ENCODE measurements at places on chromosomes 1 and 21. TPM values are rescaled to one million over a fixed set of nuclear protein-coding genes. Genes with fewer than 3 reads are reported as not detected.

DNA sequence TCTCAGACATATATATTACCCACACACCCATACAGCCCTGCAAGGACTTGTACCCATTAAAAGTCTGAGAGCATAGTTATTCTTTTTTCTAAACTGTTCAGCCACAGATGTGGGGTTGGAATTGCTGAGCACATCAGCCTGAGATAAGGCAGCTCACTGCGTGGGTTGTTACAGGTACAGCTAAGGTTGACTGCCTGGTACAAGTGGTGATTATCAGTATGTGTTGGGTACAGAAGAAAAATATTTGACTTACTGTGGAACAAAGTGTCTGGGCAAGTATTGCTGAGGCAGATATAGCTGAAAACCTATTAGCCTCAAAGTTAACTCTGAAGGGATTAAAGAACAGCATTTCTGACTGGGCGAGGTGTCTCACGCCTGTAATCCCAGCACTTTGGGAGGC lies 5.0 kb downstream of the STX12 start:
- H3K4me1 ChIP-seq: peaks cover 8% of the 10 kb centered on the region
- H3K36me3 ChIP-seq: no peaks in the 10 kb centered on the region
- no peaks in the 10 kb centered on the region for H3K27me3 ChIP-seq

DNA sequence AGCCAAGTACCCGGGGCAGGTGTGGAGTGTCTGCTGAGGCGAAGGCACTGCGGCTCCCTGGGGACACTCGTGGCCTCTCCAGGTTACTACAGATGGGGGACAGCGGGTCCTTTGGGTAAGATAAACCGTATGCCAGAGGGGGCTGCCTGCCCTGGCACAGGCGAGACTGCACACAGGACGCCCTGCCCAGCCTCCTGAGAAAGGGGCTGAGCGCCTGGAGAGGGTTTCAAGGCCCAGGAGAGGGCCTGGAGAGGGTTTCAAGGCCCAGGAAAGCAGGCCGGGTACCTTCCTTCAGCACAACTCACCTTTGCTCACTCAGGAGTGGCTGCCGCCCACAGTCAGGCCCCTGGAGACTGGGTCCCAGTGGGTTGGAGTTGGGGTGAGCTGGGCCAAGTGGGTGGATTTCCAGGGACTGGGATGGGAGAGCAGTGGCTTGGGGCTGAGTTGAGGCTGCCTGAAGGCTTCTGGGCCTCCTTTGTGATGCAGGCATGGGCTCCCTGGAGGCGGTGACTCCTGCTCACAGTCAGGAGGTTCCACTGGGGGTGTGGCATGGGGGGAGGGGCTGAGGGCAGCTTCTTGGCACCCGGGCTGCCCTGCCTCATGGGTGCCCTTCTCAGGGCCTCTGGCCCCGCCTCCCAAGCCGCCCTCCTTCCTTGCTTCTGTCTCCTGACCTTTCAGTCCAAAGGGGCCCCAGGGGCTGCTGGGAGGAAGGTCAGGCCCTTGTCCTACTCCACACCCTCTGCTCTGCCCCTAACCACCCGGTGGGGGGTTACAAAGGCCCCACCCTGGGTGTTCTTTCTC lies at the start of gene MMEL1:
Gene MMEL1, minus strand, starts transcription at position 456 of the 801 bp plus-strand sequence. CDS start 3,532 bp downstream, outside the sequence.
- H3K27me3 ChIP-seq: peaks cover 6% of the 10 kb centered on the region
- no peaks in the 10 kb centered on the region for H3K4me1 ChIP-seq
- no peaks in the 10 kb centered on the region for H3K36me3 ChIP-seq
- no peak within 1 kb of the TSS for H3K27ac ChIP-seq

DNA sequence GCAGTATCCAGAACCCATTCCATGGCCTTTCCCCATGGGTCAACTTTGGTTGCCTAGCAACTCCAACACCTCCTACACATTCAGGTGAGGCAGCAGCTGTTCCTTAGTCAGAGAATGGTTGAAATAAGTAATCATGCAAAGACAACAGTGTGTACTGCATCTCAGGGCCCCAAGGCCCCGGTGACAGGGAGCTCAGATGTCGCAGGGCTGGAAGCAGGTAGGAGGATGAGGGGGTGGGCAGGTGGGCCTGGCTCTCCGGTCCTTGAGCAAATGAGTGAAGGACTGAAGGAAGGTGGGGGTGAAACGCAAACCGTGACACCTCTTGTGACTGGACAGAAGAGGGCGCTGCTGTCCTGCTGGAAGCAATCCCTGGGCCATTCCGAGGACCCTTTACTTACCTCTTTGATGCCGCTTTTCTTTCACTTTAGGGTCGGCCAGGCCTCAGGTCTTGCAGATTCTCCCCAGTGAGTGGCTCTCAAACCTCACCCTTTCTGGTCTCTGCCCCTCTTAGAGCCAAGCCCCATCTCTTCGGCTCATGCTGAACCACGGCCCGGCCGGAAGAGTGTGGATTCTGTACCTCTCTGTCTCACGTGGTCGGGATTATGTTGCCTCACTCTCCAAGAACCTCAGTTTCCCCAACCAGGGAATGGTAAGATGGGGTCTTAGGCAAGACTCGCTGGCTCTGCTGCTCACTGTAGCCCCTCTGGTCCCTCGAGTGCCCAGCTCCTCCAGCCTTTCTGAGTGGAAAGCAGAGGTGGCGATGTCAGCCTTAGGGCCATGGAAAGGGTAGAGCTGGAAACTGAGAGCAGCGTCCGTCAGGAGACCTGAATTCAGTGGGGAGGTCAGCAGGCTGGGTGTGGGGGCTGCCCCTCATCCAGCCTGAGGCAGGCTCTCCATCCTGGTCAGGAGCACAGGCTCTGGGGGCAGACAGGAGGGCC lies 5.6 kb upstream of the KCNA10 start:
- peak; percentile 40 for DNase-seq

GRCh38 chr1:39441797-39442196 lies 49.6 kb upstream of the BMP8A start:
- no peak for DNase-seq
- no peak overlapping the region for H3K27ac ChIP-seq
- H3K36me3 ChIP-seq: peaks cover 69% of the 10 kb centered on the region
- no peaks in the 10 kb centered on the region for H3K27me3 ChIP-seq
- no peak overlapping the region for H3K4me3 ChIP-seq

- H3K27me3 ChIP-seq: no peaks in the 10 kb centered on the region
- no peaks in the 10 kb centered on the region for H3K4me1 ChIP-seq
Measured at GRCh38 chr1:10597492-10598388, 123.0 kb downstream of the PEX14 start.

DNA sequence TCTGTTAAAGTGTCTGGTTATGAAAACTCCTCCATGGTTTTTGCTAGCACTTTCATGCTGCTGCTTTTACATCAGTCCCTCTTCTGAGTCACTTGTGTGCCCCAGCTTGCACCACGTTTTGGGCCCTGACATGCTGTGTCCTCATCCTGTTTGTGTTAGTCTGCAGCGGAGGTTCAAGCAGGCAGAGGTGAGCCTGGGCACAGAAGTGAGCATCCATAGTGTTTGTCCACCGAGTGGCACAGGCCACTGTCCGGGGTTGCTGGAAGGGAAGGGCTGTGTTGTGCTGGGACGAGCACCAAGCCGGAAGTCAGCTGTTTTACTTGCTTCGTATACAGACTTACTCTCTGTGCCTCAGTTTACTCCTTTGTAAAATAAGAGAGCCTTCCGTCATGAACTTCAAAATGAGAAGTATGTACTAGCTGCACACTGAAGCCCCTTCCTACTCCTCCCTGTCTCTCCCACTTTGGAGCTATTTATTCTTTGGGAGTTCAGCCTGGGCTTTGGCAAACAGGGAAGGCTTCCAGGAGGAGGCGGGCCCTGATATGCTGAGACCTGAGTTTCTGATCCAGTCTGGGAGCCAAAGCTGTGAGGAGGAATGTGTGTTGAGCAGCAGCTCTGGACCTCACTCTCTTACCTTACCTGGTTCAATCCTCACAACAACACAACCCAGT lies 10.7 kb upstream of the LAPTM5 start:
- DNase-seq: no peak
- H3K36me3 ChIP-seq: no peaks in the 10 kb centered on the region
- H3K27ac ChIP-seq: peak overlapping the region; percentile 88
- no peak overlapping the region for H3K4me3 ChIP-seq
- H3K4me1 ChIP-seq: peaks cover 12% of the 10 kb centered on the region

DNA sequence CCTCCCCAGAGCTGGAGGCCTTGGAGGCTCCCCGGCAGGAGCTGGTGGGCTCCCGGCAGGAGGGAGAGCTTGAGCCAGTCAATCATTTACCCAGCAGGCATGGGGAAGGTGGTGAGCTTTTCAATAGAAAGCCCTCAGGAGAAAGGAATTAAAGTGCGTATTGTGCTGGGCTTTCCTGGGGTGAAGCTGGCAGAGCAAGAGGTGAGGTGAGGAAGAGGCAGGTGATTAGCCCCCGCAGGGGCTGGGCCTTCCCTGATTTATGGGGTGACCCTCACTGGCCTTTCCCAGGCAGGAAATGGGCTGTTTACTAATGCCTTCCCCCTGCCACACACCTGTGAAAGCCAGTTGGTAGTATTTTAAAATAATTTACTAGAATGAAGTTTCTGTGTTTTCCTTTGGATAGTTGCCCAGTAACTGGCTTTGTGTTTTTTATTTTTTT lies 25.8 kb downstream of the CLDN14 start:
- no peaks in the 10 kb centered on the region for H3K4me1 ChIP-seq
- no peaks in the 10 kb centered on the region for H3K36me3 ChIP-seq
- H3K27me3 ChIP-seq: peaks cover 5% of the 10 kb centered on the region
- H3K4me3 ChIP-seq: no peak overlapping the region
- DNase-seq: no peak

DNA sequence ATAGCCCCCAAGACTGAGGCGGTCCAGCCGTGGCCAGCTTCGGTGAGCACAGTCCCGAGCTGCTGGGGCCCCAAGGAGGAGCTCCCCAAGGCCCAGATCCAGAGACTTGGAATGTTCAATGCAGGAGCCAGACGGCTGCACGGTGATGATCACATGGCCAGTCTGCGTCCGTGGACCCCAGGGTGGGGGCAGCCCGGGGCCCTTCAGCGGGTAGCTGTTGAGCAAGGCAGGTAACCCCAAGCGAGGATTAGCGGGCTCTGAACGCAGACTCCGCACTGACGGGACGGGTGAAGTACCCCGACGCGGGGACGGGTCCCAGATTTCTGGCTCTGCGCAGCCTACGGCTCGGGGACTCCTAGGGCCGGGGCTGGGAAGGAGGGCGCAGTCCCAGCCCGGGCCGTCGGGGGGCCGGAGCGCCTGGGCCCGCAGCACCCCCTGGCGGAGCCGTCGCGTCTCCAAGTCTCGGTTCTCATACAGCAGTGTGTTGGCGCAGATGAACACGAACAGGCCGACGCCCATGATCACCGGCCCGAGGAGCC lies 2.7 kb downstream of the TMEM200B start:
- peaks cover 8% of the 10 kb centered on the region for H3K27me3 ChIP-seq
- H3K4me1 ChIP-seq: peaks cover 20% of the 10 kb centered on the region
- H3K27ac ChIP-seq: no peak overlapping the region
- H3K36me3 ChIP-seq: peaks cover 15% of the 10 kb centered on the region

DNA sequence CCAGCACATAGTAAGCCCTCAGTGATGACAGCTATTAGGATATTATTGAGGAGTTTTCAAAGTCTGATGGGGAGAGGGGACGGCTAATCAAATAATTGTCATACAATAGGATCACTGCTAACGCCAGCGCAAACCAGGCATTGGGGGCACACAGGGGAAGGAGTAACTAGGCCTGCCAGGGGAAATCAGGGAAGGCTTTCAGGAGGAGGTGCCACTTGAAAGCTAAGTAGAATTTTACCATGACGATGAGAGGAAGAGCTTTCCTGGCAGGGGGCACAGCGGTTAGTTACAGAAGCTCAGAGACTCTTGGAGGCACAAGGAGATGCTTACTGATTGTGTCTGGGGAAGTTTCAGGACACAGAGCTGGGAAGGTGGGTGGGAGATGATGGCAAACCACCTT lies 47.2 kb upstream of the LAPTM5 start:
- H3K4me1 ChIP-seq: no peaks in the 10 kb centered on the region
- no peak for DNase-seq
- H3K36me3 ChIP-seq: no peaks in the 10 kb centered on the region
- no peak overlapping the region for H3K4me3 ChIP-seq
- peaks cover 14% of the 10 kb centered on the region for H3K27me3 ChIP-seq
- H3K27ac ChIP-seq: no peak overlapping the region

GRCh38 chr1:234893725-234894630 lies 234.7 kb downstream of the TOMM20 start:
- no peak overlapping the region for H3K27ac ChIP-seq
- H3K4me3 ChIP-seq: no peak overlapping the region
- H3K27me3 ChIP-seq: no peaks in the 10 kb centered on the region
- H3K36me3 ChIP-seq: no peaks in the 10 kb centered on the region
- DNase-seq: no peak

- DNase-seq: no peak
- peaks cover 11% of the 10 kb centered on the region for H3K4me1 ChIP-seq
- no peak overlapping the region for H3K27ac ChIP-seq
- no peak overlapping the region for H3K4me3 ChIP-seq
- no peaks in the 10 kb centered on the region for H3K36me3 ChIP-seq
Measured at GRCh38 chr1:58789322-58789856, 5.5 kb upstream of the JUN start.

DNA sequence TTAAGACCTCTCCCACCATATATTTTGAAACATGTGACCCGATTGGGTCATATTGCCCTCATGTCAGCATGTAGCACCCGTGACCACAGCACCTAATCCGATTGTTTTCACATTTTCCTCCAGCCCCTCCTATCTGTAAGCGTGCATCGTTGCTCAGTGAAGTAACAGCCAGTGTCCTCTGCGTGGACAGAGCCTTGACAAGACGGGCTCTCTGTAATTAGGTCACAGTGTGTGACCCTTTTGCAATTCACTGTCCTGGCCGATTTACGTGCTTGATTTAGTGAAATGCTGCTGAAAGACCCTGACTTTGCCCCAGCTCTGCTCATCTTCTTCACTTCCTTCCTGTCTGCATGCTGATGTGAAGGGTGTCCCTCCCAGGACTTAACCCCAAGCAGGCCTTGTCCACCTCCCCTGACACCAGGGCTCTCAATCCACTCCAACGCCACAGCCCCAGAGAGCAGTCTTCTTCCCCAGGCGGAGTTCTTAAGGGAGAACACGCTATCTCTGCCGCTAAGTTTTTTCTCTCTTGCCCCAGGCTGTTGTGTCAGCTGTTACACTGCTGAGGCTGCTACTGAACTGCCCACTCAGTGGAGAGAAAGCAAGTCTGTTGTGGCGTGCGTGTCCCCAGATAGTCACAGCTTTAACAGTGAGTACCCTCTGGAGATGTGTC lies 19.4 kb downstream of the URB2 start:
- no peak overlapping the region for H3K27ac ChIP-seq
- H3K36me3 ChIP-seq: peaks cover 12% of the 10 kb centered on the region
- DNase-seq: no peak
- H3K4me1 ChIP-seq: no peaks in the 10 kb centered on the region

GRCh38 chr1:109090196-109091077 lies at the start of gene TMEM167B:
Gene TMEM167B (plus strand): TSS chr1:109090764. CDS start chr1:109090873, 109 bp downstream.
- H3K4me3 ChIP-seq: peak within 1 kb of the TSS; percentile 75
- H3K27ac ChIP-seq: peak within 1 kb of the TSS; percentile 92
- H3K27me3 ChIP-seq: no peaks in the 10 kb centered on the region

DNA sequence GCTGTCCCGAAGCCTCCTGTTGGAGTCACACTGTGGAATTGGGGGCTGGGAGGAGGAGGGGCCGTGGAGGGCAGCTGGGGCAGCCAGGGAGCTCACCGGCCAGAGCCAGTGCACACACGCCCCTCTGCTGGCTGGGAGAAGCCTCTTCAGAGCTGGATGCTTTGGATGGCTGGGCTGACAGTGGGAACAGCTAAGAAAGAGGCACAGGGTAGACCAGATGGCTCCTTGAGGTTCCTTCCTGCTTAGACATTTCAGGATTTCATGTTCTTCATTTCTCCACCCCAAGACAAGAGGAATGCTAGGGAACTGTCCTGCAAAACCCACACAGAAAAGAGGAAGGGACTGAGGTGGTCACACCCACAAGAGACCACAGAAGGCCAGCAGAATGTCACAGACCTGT lies 254.8 kb upstream of the VAMP3 start:
- no peaks in the 10 kb centered on the region for H3K36me3 ChIP-seq
- H3K4me1 ChIP-seq: no peaks in the 10 kb centered on the region
- DNase-seq: no peak
- H3K27me3 ChIP-seq: no peaks in the 10 kb centered on the region
- H3K4me3 ChIP-seq: no peak overlapping the region
- H3K27ac ChIP-seq: no peak overlapping the region

Gene FMO1
- not detected for total RNA-seq

Gene DNASE2B
- not detected for total RNA-seq

Gene PGD
- 116 TPM for total RNA-seq

All from CD8-positive, alpha-beta memory T cell (primary cell).